ENCODE measurements at places on chromosomes 16 and 17.

DNA sequence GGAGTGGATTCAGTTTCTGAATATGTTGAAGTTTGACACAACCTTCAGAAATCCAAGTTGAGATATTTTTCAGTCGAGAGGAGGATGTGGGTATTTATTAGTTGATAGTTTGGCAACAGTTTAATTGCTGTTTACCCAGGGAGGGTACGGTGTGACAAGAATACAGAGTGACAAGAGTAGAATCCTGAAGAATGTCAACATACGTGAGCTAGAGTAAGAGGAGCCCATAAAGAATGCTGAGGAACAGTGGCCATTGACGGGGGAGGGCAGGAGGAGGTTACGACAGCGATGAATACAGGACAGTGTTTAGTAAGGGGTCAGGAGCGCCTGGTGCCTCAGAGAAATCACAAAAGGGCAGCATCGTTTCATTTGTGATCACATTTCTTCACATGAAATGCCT lies 76.5 kb downstream of the AATF start:
- no peak for DNase-seq

GRCh38 chr17:56359518-56359917 lies 206.2 kb downstream of the ANKFN1 start:
- no peak for DNase-seq

GRCh38 chr17:74270333-74270732 lies 3.7 kb upstream of the DNAI2 start:
- no peak for DNase-seq

DNA sequence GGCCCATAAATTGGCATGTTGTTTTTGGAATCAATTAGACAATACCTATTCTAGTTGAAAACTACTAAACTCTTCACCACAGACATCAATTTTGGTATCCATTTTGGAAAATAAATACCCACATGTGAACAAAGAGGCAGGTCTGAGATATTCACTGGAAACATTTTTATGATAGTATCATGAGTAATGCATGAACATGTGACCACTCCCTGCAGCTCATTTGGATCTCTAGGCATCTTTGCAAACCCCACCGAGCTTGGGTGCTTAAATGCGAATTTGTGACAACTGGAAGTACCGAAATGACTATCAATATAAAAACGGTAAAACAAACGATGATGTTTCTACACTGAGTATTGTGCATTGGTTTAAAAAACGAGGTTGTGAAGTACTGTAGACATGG lies 285.2 kb downstream of the IRF8 start:
- DNase-seq = no peak

DNA sequence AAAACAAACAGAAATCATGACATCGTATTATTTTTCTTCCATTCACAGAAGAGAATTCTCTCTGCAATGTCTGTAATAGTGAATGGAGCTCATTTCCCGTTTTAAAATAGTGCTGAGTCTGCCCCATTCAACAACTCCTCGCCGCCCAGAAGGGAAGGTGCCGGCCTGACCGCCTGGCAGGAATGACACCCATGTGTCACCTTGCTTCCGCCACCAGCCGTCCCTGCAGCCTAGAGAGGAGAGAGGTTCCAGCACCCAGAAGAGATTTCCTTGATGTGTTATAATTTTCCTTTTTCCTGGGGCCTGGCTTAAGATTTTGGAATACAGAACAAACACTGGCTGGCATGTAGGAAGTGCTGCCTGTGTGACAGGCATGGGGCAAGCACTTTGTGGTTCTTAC lies 60.0 kb downstream of the MEAK7 start:
- DNase-seq = no peak

- peak; percentile 44 for DNase-seq
These were observed 598 bp downstream of the INPP5K start for GRCh38 chr17:1515640-1516387.

DNA sequence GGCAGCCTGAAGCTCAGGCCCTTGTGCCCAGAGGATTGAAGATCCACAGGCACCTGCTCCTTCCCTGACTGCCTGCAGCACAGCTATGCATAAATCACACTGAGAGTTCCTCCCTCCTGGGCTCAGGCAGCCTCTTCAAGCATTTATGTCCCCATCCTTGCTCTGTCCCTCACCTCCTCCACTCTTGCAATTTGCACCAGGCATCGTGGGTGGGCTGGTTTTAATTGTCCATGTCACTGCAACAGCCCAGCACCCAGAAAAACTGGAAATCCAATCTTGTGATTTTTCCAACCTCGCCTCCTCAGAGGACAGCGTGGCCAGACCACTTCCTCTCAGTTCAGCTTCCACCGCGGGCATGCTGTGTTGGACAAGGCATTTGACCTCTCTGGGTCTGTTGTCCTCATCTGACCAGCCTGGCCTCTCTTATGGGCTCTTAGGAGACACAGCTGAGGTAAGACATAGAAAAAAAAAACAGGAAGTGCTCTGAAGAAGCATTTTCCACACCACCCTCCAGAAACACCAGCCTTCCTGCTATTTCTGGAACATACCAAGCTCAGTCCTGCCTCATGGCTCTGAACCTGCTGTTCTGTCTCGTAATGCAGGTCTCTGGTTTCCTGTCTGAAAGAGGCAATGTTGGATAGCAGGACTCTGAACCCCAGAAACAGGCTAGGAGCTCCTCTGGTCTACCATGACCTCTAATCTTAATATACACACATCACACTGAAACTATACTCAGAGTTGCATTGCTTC lies 8.3 kb downstream of the TMEM114 start:
- DNase-seq = no peak

DNA sequence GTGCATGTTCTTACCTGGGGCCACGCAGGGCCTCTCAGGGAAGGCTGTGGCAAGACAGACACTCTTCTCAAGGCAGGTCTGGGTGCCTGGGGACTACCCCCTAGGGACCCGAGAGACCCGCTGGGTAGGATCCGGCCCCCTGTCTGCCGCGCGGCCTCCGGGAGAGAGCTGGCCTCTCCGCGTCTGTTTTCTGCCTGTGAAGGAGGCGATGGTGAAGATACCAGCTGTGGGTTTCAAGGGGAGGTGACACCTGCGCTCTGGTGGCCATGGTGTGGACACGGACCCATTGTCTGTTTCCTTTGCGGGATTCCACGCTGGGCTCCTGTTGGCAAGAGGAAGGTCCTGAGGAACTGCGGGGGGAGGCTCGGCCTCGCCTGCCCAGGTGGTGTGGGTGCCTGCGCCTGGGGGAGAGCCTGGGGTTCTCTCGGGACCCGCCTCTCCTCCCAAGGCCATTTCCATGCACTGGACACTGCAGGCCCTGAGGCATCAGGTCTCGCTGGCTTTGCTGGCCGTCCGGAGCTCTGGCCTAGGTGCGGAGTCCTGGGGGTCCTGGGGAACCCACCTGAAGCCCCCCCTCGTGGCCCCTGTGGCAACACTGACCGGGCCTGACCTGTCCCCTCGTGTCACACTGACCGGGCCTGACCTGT lies 12.2 kb upstream of the METRNL start:
- DNase-seq = no peak

DNA sequence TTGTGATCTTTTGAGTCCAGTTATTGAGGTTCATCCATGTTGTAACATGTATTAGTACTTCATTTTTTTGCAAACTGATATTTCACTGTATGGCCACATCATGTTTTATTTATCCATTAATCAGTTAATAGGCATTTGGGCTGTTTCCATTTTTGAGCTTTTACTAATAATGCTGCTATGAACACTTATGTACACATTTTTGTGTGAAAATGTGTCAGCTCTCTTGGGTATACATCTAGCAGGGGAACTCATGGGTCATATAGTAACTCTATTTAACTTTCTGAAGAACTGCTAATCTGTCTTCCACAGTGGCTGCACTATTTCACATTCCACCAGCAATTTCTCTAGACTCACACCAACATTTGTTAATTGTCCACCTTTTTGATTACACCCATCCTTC lies 82.0 kb downstream of the GLG1 start:
- no peak for DNase-seq

- no peak for DNase-seq
These were observed 663 bp upstream of the GINS2 start for GRCh38 chr16:85689285-85689949.

DNA sequence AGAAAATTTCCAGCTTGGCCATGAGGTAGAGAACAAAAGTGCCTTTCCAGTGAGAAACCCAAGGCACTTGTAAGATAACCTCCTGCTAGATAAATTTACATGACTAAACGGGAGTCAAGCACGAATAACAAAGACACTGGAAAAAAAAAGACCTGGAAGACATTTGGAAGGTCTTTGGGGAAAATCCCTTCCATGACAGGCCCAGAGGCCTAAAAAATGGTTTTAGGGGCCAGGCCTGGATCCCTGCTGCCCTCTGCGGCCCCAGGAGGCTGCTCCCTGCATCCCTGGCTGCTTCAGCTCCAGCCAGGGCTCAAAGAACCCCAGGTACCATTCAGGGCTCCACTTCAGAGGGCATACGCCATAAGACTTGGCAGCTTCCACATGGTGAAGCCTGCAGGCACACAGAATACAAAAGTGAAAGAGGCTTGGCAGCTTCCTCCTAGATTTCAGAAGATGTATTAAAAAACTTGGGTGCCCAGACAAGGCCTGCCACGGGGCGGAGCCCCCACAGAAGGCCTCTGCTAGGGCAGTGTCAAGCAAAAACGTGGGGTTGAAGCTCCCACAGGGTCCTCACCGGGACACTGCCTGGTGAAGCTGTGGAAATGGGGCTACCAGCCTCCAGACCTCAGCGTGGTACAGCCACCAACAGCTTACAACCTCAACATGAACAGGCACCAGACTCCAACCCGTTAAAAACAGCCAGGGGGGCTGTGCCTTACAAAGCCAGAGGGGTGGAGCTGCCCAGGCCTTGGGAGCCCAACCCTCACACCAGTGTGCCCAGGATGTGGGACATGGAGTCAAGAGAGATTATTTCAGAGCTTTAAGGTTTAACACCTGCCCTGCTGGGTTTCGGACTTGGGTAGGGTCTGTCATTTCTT lies 77.1 kb downstream of the SDK2 start:
- DNase-seq = no peak

GRCh38 chr16:76598498-76598897 lies 321.3 kb downstream of the CNTNAP4 start:
- no peak for DNase-seq

DNA sequence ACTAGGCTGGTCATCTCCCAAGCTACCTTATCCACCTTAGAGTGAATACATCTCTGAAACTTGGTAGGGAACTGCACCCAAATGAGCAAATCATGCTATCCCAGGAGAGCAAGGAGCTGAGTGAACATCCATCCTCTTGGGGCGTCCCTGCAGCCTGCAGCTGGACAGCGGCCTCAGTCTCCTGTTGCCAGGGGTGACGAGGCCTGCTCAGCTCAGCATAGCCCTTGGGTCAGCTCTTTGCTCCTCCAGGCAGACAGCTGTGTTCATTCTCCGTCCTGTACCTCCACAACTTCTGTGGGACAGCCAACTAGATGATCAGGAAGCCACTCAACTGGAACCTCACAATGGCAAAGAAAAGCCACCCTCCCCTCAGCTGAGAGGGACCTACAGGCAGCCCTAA lies 111.9 kb downstream of the SOCS1 start:
- DNase-seq = no peak

DNA sequence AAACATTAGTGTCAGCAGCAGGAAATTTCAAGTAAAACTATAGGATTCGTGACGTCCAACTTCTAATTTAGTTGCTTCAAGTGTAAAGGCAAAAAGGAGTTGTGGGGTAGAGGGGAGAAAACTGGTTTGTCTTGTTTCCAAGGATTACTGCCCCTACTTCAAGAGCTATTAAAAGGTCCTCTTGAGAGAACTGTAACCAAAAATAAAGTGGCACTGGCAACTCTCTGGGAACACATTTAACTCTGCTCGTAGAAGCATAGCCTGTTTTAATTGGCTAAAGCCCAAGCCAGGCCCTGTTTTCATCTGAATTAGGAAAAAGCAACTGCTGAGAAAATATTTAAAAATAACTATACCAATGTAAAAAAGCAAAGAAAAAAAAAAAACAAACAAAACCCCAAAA lies 51.8 kb upstream of the AKAP1 start:
- DNase-seq = no peak

DNA sequence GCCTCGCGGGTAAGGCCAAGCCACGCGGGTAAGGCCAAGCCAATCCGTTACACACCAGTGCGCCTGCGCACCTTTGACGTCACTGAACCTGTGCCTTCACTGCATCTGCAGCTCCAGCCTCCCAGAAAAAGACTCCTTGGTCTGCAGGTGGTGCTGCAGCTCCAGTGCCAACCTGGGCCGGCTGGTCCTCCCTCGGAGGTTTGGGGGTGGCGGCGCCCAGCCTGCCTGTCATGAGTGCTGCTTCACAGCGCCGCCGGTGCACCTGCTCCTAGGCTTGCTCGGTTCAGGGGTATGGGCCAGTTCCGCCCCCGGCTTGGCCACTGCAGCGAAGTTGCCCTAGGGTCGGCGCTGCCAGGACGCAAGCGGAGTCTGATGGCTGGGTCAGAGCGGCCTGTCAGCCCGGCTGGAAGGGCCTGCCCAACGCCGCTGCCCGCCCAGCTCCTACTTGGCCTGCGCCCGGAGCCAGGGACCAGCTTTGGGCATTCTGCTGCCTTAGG lies 146.6 kb downstream of the USP22 start:
- DNase-seq = no peak

GRCh38 chr16:55502801-55503366 lies 6.0 kb upstream of the LPCAT2 start:
- DNase-seq = no peak

DNA sequence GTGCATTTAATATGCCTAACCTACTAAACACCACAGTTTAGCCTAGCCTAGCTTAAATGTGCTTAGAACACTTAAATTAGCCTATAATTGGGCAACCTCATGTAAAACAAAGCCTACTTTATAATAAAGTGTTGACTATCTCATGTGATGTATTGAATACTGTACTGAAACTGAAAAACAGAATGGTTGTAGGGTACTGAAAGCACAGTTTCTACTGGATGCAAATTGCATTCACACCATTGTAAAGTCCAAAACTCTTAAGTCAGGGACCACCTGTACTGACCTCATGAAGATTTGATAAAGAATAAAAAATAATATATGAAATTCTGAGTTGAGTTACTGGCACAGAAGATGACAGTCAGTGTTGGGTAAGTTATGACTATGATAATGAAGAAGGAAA lies 625.4 kb upstream of the SOX9 start:
- DNase-seq = no peak
